ENCODE measurements at places on chromosomes 12 and 14. TPM values are rescaled to one million over a fixed set of nuclear protein-coding genes. Genes with fewer than 3 reads are reported as not detected.

The FAM234B gene
- 43.7 TPM for total RNA-seq

The SRRM4 gene
- 3.8 TPM for total RNA-seq

The CLEC2A gene
- total RNA-seq = 0.17 TPM

The TUBA1B gene
- total RNA-seq = 1,390 TPM

The NAV3 gene
- 52.4 TPM for total RNA-seq

The HOXC6 gene
- 10.3 TPM for total RNA-seq

The CD4 gene
- total RNA-seq = 15.4 TPM

Data from spinal cord (tissue), 10 donors.